ENCODE measurements at places on chromosomes 16 and 17.

- no peak for DNase-seq
Measured at GRCh38 chr16:50559804-50560514, 11.8 kb downstream of the NKD1 start.

DNA sequence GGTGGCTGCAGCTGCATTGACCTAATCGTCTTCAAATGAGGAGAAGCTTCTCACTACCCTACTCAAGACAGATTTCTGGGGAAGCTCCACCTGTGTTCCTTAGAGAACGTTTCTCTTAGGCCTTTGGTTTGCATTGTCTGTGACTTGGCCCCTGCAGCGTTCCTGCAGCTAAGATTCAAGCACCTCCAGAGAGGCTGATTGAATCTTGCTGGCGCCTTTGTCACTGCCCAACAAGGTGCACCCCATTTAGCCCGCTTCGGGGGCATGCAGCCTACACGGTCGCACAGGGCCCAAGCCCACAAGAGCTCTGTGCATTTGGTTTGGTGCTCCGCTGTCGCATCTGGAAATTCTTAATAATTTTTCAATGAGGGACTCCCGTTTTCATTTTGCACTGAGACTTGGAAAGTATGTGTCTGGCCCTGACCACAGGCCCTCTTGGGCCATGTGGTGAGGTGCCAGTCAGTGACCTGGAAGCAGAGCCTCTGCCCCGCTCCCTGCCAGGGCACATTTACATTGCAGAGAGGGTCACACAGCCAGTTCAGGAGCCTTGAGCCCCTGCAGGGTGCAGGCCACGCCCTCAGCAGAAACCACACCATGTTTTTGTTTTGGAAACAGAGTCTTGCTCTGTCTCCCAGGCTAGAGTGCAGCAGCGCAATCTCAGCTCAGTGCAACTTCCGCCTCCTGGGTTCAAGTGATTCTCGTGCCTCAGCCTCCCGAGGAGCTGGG is 51.1 kb upstream of the CACNG5 start:
- DNase-seq, result no peak

- no peak for DNase-seq
Measured at GRCh38 chr17:77502626-77503292, 362.0 kb downstream of the SEC14L1 start.

DNA sequence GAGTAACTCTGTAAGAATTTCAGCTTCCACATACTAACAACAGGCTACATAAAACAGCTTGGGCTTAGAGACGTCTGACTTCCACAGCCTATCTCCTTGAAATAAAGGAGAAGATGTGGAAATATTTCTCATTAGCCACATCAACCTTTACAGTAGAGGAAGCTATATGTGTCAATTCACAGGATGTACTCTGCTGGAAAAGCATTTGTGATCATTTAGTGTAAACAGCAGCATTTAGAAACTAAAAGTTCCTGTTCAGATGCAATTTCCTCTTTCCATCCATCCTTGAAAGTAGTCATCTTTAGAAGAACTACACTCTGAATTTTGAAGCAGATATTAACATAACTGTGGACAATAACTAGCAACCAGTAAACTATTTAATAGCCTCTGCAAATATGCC is 46.2 kb downstream of the XPO6 start:
- no peak for DNase-seq
